IPS DF 6.9 (cell line): ENCODE measurements at places on chromosomes 2 and 18.

DNA sequence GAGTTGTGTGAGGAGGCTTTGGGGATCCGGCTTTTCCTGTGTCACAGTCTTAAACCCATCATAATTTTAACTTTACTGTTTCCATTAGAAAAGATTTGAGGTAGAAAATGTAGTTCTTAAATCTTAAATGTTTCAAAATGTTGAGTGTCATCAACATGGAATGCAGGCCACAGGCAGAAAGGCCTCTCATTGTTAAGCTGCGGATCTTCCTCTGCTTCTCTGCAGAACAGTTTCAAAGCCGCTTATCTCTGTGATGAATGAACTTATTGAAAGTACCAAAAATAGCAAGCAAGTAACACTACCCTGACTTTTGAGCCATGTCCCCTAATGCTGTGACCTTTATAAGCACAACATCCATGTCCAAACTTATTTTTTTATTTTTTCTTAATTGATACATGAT lies 1645.8 kb downstream of the DPP10 start:
- DNase-seq, result no peak

DNA sequence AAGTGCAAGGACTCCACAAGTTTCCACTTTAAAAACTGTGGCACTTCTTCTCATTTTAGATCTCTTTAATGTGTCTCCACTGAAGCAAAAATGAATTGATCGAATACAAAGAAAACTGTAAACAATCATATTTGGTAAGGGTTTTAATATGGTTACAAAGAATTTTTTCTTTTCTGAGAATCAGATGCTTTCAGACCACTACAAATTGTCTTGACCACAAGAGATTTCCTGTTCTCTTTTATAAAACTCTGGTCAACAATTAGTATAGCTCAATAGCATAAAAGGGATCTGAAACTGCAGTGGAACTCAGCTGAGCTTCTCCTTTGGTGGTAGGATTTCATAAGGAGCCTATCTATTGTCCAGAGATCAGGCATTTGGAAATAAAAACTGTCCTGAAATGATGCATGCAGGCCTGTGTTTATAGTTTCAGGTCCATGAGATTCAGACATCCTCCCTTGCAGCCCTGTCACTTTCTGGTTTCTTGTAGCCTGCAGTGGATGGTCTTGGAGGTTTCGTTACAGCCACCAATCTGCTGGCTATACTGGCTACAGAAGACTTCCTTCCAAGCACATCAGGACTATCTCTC lies 120.0 kb downstream of the DOCK10 start:
- DNase-seq, result no peak

- DNase-seq, result no peak
Observed at GRCh38 chr2:108616751-108617161, 82.5 kb downstream of the LIMS1 start.

GRCh38 chr2:219174146-219174545 lies 2.6 kb downstream of the CNPPD1 start:
- no peak for DNase-seq

- no peak for DNase-seq
Observed at GRCh38 chr2:24830351-24830750, 37.1 kb downstream of the CENPO start.

GRCh38 chr18:11883153-11883552 lies 25.0 kb downstream of the MPPE1 start:
- DNase-seq, result no peak

GRCh38 chr2:127320067-127320466 lies 26.1 kb upstream of the ERCC3 start:
- DNase-seq, result no peak

DNA sequence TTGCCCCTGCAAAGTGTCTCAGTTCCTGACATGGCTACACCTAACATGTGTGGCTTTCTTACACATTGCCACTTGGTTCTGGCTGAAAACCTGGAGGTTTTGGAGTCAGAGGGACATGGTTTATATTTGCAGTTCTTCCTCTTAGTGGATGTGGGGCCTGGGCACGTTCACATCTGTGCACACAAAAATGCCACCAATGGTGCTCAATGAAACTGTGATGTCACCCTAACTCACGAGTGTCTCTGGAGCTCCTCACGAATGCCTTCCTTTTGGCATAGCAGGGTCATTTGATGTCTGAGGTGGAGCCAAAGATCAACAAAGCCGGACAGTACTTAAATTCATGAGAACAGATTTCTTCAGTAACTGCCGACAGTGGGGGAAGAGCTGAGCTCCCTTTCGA lies 231.7 kb upstream of the HS6ST1 start:
- no peak for DNase-seq
